ENCODE measurements at places on chromosomes 6 and 20.

GRCh38 chr6:68229566-68229965 is 405.5 kb upstream of the ADGRB3 start:
- no peak for DNase-seq

GRCh38 chr6:111793711-111794111 is 79.5 kb downstream of the FYN start:
- no peak for DNase-seq

GRCh38 chr6:101851911-101852310 is 458.4 kb downstream of the GRIK2 start:
- peak; percentile 63 for DNase-seq

DNA sequence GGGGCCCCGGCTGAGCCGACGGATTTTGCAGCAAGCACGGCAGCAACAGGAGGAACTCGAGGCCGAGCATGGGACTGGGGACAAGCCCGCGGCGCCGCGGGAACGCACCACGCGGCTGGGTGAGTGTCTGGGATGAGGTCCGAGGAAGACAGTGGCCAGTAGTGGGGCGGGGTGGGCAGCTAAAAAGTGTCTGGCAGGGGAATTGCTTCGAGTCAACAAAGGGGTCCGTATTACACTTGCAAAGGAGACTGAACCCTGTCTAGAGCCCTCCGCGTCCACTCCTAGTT is 356 bp downstream of the BYSL start:
- no peak for DNase-seq

- no peak for DNase-seq
Observed at GRCh38 chr20:3208786-3209256, 477 bp upstream of the ITPA start.

DNA sequence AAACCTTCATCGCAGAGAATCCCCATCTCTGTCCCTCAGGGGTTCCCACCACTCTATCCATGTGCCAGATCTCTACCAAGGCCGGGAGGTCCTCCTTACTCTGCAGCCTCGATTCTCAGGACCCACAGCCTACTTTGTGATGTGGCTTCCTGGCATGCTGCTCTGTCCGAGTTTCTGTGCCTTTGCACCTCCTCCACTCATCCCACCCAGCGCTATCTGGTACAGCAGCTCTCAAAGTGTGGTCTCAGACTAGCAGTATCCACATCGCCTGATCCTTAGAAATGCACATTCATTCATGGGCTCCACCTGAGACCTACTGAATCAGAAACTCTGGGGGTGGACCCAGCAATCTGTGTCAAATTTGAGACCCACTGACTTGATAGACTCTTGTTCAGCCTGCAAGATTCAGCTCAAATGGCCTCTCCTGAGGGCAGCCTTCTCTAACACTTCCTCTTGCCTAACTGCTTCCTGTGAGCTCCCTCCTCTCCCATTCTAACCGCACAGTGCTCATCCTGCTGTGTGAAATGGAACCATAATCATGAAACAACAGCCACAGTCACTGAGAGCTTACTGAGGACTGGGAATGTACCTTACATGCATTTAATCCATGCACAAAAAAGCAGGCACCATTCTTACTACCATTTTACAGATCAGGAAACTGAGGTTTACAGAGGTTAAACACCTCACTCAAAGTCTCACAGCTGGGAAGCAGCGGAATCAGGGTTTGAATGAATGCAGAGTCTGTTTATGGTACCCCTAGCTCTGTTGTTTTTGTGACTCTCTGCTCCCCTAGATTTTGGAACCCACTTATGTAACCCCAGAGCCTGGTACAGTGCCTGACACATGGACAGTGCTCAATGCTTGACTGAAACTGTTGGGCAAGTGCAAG is 69.4 kb downstream of the JPH2 start:
- DNase-seq = no peak

DNA sequence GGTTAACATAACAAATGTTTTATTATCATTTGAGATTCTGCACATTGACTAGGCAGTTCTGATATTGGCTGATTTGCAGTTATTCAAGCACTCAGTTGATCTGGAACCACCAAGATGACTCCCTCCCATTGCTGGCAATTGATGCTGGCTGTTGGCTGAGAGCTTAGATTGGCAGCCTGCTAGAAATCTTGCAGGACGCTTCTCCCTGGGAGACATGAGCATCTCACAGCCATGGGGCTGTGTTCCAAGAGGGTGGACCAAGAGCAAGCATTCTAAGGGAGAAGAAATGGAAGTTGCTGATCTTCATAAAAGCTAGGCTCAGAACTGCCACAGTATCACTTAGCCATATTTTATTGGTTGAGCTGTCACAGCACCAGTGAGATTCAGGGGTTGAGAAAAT is 233.4 kb upstream of the ID4 start:
- no peak for DNase-seq

DNA sequence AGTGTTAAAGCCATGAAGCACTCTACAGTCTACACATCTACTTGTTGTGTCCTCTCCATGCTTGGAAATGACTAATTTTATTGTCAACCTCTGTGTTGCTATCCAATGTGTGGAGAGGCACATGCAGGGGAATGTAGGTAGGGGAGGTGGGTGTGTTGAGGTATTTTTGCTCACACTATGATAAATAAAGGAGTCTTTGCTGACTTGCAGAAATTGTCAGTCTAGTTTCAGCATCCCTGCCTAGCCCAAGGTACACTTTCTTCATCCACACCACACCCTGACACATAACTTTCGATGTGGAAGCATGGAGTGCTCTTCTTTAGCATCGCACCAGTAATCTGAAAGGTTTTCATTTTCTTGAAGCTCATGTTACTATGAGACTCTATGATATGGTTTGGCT is 264.0 kb downstream of the TRDN start:
- no peak for DNase-seq
